ENCODE measurements at places on chromosomes 2 and 18.

GRCh38 chr2:241123816-241124536, 21.9 kb upstream of the MTERF4 start:
- DNase-seq, result no peak

- DNase-seq, result no peak
Measured at GRCh38 chr2:143177096-143177786, 48.0 kb downstream of the ARHGAP15 start.

DNA sequence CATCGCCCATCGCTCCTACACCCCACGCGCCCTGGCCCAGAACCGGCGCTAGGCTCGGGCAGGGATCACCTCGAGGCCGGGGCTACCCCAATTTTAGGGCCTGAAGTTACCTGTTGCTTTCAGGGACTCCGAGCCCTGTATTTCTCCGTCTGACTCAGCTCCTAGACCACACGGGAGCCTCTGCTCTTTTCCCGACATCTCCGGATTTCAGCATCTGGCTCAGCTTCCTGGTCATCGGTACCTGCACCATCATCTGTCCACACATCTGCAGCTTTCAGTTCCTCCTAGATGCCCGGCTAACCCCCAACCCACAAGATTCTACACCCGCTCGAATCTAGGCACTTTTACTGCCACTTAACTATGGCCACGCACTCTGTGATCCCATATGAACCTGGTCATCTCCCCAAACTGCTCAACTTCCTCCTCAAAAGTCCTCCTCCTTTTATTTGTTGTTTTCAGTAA, 12.1 kb upstream of the HMSD start:
- no peak for DNase-seq

GRCh38 chr2:146544701-146545100, 1300.1 kb upstream of the ACVR2A start:
- DNase-seq, result no peak

- DNase-seq, result no peak
Measured at GRCh38 chr2:37770797-37771196, 99.4 kb upstream of the CDC42EP3 start.

DNA sequence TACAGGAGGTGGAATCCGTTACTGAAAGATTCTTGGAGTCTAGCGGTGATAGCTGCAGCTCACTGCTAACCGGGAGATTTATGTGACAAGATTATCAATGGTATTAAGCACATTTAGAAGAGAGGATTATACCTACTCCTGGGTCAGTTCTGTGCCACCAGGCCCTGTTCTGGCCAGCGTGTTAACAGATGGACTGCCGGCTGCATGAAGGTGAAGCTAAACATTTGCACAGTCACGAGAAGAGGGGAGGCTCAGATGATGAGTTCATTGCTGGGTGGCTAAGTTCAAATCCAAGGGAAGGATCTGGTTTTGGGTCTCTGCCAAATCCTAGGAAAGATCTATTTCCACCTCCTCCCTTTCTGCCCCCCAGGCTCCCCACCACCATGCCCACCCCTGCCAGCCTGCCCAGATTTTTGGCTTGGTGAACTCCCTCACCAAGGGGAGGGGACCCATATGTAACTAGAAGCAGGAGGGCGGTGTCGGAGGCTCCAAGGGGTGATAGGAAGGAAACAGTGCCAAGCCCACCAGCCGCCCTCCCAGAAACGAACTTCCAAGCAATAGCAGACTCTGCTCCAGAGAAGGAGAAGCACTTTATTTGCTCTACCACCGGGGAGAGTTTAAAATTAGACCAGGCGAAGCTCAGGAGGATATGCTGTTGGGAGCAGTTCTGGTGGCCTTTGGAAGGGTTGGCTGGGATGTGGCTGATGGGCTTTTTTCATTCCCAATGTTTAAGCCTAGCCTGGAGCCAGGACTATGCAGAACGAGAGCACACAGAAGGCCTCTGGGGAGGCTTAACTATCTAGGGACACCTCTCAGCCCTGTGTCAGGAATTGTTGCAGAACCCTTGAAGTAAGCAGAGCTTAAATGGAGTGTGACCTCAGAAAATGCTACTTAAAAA, 200.5 kb downstream of the KLHL29 start:
- no peak for DNase-seq

- DNase-seq, result no peak
Measured at GRCh38 chr2:50335433-50335832, 696.5 kb downstream of the NRXN1 start.

GRCh38 chr18:63302220-63302619, 17.3 kb downstream of the BCL2 start:
- no peak for DNase-seq

DNA sequence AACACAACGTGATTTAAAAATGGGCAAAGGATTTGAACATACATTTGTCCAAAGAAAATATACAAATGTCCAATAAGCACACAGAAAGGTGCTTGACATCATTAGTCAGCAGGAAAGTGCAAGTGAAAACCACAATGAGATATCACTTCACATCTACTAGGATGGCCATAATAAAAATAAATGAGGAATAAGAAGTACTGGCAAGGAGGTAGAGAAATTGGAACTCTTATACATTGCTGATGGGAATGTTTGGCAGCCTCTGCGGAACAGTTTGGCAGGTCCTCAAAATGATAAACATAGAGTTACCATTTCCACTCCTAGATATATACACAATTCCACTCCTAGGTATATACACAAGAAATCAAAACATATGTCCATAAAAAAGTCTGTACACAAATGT, 51.0 kb upstream of the PGAP1 start:
- no peak for DNase-seq

DNA sequence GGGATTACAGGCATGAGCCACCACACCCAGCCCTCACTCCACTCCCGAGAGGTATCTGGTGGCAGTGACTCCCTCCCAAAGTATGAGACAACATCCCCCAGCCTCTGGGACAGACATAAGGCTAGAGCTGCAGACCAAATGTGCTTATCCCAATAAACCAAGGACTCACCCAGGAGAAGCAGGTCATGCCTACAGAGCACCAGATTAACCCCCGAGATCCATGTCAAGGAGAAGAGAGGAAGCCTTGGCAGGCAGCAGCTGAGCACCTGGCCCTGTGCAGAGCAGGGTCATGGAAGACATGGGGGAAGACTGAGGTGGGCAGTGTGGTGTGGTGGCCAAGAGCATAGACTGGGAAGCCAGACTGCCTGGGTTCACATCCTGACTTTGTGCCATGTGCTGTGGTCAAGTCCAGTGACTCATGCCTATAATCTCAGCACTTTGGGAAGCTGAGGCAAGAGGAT, 7.2 kb downstream of the RAB11FIP5 start:
- no peak for DNase-seq

- DNase-seq, result no peak
Measured at GRCh38 chr2:188414411-188414810, 122.7 kb downstream of the GULP1 start.

DNA sequence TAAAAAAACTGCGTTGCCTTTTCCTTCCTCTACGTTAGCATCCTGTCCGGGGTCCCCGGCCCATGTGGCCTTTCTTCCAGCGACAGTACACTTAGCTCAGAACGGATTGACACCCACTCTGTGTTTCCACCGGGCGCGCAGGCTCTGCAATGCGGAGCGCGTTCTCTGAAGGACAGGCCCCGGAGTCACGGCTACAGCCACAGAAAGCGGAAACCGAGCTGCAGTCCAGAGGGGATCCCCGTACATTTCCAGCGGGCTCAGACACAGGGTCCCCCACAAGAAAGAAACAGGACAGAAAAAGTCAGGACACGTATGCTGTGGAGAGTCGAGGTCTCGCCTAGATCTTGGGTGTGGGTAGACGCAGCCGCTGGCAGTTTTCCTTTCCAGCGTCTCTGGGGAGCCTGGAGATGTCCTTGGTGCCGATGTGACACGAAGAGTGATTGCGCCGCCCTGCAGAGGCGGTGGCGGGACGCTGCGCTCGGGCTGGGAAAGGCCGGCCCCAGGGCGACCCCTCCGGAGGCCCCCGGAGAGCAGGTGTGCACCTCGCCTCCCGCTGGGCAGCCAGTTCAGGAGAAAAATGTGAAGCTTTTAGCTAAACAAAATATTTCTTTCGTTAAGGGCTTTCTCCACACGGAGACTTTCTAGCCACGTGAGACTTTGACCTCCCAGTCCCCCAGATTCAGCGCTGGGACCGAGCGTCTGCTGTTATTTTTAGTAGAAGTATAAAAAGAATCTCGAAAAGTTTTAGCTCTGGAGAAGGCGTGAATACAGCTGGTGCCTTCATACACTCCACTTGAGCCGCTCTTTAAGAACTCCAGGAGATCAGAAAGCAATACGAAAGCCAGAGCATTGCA, 1.3 kb upstream of the ACKR3 start:
- peak; percentile 27 for DNase-seq

GRCh38 chr18:5424903-5425664, 118.7 kb downstream of the EPB41L3 start:
- no peak for DNase-seq

- no peak for DNase-seq
Measured at GRCh38 chr2:97663626-97663961, 250 bp downstream of the ACTR1B start.

DNA sequence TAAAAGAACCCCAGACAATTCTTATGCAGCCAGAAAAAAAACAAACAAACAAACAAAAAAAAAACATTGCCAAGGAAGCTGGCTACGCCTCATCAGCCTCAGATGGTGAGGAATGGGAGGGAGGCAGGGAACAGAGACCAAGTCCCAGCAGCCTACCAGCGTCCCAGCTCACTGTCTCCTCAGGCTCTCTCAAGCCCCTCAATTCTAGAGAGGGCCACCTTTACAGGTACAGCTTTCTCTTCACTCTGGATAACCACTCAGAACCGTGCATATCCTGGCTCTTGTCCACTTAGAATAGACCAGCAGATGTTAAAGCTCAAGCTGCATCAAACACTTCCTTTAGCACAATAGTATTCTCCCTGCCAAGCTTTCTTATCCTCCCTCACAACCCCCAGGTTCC, 263.1 kb upstream of the CHAC2 start:
- no peak for DNase-seq

- DNase-seq, result peak; percentile 84
Measured at GRCh38 chr2:241734467-241735208, at the start of gene D2HGDH. Gene D2HGDH (plus strand): TSS chr2:241734630. CDS start chr2:241735225, 595 bp downstream.

DNA sequence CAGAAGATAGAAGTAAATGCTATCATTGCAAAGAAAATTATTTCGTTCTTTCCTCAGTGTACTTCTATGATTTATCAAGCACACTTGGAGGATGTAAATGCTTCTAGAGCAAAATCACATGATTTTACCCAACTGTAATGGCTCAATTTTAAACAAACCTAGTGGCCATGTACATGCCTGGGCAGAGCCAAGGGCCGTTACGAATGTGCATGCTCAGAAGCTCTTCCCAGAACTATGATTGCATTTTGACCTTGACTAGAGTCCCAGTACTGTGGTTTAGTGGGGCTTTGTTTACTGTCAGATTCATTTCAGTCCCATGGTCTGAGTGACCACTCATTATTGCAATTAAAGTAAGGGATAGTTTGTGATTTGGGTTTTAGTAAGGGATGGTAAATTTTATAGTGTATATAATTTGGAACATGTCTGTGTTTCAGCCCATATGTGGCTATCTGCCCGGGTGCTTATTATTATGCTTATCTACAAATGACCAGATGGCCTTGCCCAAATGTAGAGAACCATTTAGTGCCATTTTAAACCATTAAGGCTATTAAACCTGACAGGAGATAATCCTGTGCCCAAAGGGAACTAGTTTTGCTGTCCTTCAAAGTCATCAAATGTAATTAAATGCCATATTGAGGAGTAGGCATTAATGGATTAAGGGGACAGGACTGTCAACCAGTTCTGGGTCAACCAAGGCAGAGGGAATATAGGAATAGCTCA, 239.1 kb downstream of the ICOS start:
- no peak for DNase-seq

- no peak for DNase-seq
Measured at GRCh38 chr2:239337877-239338484, 62.8 kb downstream of the HDAC4 start.

DNA sequence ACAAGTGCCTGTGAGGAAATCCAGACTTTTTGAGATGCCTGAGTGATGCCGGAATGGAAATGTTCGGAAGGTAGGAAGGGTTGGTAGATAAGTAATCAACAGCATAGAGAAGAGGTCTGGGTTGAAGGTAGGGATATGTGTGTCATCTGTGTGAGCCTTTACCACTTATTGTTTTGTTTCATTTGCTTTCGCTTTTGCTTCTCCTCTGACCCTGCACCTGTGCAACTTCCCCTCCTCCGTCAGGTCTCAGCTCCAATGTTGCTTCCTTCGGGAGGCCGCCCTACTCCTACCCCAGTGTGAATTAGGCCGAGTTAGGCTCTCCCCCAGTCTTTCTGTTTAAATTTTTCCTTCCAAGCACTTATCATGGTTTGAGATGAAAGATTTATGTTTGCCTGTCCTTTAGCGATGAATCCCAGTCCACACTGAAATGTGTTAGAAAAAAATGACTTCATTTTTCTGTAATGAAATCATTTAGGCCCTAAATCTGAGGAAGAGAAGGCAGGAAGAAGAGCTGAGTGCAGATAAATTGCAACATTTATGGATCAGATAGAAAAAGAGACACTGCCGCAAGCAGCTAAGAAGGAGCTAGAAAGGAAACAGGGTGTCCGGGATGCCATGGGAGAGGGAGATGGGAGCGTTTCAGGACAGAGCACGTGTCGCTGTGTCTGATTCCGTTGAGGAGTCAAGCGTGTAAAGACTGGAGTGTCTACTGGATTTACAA, 139.6 kb upstream of the PELI1 start:
- no peak for DNase-seq

- no peak for DNase-seq
Measured at GRCh38 chr2:64363848-64364247, 90.1 kb upstream of the LGALSL start.

DNA sequence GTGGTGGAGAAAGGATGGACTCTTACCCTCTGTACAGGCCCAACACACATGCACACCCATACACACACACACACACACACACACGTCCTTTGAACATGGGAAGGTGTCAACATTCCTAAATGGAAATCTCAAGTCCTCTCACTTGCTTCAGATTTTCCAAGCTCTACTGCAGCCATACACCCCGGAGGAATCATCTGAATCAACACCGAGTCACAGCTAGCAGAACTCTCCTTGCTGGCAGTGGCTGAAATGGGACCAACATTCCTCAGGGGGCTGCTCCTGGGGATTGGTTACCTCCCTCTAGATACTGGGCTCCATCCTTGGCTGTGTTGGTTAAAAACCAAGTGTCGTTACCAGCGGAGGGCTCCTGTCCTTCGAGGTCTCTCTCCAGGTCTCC, 112.7 kb downstream of the BCL11A start:
- DNase-seq, result no peak

GRCh38 chr2:62156861-62157496, 38.9 kb upstream of the B3GNT2 start:
- no peak for DNase-seq

GRCh38 chr2:189265696-189266320, 86.2 kb upstream of the COL5A2 start:
- no peak for DNase-seq

DNA sequence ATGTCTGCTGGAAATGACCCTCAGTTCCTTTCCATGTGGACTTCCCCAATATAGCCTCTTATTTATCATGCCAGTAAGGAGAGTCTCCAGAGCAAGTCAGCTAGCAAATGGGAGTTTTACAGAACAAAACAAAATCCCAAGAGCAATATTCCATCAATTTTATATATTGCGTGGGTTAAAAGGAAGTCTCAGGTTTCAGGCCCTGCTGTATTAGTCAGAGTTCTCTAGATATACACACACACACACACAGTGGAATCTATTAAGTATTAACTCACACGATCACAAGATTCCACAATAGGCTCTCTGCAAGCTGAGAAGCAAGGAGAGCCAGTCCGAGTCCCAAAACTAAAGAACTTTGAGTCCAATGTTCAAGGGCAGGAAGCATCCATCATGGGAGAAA, 102.8 kb upstream of the MAP2 start:
- no peak for DNase-seq
